ENCODE measurements at places on chromosomes 1 and 21.
A peak's percentile ranks its signal among the peaks of the same experiment; 100 is the strongest.

DNA sequence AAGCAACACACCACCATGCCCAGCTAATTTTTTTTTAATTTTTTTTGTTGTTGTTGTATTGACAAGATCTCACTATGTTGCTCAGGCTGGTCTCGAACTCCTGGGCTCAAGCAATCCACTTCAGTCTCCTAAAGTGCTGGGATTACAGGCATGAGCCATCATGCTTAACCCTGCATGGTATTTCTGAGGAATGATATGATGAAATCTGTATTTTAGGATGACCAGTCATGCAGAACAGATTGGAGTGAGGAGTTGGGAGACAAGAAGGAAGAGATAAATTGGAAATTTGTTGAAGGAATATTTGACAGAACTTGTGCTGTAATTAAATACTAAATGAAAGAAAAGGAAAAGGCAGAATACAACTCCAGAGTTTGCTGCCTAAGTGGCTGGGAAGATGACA is 4.7 kb upstream of the NDUFS5 start:
- no peak for ATAC-seq

DNA sequence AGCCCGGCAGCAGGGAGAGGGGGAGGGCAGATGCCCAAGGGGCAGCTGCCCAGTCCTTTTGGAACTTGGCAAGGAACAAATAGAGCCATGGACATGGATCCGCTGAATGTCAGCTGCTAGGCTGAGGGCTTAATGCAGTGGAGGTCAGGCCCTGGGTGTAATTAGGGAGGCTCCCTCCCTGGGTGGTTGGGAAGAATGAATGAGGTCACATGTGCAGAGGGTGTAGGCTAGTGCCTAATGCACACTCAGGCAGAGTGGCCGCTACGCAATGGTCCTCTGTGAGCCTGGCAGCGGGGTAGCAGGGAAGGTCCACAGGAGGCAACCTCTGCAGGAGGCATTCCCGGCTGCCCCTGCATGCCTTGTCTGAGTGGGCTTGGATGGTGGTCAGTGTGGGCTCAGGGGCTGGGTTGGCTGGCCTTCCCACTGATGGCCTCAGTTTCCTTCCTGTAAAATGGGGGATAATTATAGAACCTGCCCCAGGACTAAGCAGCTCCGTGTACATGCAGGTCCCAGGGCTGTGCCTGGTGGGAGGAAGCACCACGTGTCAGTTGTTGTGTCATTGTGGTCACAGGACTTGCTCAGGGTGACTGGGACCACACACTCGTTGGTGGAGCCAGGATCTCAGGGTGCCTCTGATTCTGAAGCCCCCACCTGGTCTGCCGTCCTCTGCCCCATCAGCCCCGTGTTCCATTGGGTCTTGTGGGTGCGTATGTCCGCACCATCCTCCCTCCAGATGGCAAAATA is 81.6 kb upstream of the ACTL8 start:
- ATAC-seq = no peak

GRCh38 chr1:30915491-30916230 is 7.1 kb upstream of the SDC3 start:
- no peak for ATAC-seq

- peak; percentile 70 for ATAC-seq
Observed at GRCh38 chr1:183655562-183656075, 2.5 kb upstream of the APOBEC4 start.

GRCh38 chr1:214209260-214209808 is 71.6 kb upstream of the SMYD2 start:
- no peak for ATAC-seq

DNA sequence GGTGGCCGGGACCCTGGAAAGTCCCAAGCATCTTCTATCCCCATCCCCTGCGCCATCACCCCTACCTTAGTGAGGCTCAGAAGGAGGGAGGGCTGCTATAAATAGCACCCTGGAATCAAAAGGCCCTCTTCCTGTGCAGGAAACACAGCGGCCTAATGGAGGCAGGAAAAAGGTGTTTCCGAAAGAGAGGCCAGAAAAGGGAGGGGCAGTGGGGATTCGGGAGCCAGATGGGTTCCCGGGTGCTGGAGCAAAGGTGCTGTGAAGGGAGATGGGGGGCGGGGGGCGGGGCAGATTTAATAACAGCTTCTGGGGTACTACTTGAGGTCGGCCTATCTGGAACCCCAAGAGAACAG is 16.6 kb downstream of the NAV1 start:
- no peak for ATAC-seq

- no peak for ATAC-seq
Observed at GRCh38 chr1:58714544-58714943, 14.7 kb upstream of the MYSM1 start.

DNA sequence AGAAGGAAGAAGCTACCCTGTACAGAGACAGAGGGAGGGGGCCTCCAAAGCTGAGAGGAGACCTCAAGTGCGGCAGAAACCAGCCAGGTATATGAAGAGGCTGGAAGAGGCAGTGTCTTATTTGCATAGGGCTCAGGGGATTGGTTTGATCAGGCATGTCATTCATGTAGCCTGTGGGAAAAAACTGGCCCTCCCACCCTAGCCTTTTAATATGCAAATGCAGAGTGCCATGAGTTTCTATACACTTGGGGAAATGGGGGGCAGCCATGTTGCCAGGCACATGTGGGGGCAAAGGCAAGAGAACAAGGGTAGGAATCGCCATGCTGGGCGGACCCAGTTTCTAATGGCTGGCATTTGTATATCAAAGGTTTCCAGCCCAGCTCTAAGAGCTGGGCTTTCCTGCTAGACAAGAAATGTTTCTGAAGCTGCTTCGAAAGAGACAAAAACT is 172.7 kb downstream of the RASAL2 start:
- ATAC-seq = no peak

DNA sequence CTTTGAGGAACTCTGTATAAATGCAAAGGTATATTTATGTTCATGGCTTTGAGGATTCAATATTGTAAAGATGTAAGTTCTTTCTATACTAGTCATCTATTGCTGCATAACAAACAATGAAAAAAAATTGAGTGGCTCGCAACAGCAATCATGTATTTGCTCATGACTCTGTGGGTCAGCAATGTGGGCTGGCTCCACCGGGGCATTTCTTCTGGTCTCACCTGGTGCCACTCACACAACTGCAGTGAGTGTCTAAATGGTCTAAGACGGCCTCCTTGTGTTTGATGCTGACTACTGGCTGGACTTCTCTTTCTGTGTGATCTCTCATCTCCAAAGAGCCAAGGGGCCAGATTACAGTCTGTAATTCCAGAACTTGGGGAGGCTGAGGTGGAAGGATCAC is 45.1 kb upstream of the EXO1 start:
- no peak for ATAC-seq

DNA sequence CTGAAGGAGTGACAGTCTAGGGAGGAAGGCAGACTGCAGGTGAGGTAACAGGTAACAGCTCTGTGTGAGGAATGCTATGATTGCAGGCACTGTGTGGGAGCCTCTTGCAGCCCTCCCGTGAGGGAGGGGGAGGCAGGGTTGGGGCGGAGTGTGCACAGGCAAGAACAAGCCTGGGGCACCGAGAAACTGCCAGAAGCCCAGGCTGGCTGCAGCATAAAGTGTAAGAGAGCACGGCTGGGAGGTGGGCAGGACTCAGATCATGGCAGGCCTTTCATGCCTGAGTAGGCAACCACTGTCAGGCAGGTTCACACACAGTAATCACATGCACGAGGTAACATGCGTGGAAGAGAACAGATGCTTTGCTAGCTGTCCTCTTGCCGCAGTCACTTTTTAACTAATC is 11.3 kb upstream of the RHEX start:
- ATAC-seq = peak; percentile 97
